ENCODE measurements at places on chromosomes 12 and 14.

DNA sequence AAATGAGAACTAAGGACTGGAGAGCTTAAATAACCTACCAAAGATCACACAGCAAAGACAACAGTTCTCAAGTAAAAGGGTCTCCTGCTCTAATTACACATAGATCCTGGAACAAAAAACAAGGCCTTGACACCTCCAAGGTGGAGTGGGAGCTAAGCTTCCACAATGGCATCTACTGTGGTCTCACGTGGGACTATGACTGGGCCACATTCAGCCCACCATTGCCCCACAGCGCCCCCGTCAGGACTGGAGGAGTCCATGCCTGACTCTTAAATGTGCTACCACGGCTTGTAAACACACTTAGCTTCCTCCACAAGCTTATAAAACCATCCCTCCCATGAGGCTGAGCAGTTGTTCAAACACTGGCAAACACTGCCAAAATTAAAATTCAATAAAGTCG, 88.5 kb downstream of the GCH1 start:
- no peak for DNase-seq

DNA sequence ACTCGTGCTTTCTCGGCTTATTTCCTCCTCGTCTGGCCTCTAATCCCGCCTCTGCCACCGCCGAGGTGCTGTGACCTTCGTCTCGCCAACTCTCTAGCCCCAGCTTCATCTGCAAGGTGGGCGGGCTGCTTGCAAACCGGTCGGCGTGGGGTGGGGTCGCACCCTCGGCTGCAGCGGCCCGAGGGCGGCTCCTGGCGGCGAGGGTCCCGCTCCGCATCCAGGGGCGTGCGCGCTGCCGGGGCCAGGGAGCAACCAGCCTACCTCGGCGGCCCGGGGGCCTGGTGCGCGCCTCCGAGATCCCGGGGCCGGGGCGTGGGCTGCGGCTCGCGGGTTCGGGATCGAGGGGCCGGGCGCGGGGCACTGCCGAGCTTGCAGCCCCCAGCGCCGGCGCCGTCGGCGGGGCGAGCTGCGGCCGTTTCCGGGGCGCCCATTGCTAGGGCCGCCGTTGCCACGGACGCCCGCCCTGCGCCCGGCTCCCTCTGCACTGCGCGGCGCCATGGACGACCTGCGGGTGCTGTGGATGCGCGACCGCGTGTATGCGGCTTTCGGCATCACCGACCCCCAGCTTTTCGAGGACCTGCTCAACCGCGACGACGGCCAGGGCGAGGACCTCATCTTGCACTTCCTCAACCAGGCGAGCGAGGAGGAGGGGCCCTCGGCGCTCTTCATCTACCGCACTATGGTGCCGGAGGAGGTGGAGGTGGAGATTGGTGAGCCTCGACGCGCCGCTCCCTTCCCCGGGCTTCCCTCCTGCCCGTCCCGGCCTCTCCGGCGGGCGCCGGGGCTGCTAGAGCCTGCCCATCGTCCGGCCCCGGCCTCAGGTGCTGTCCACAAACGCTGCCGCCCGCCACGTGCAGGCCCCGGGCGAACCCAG, at the start of gene DNAH10:
Gene DNAH10 (plus strand): TSS at position 461 of the 874 bp plus-strand sequence. CDS start 36 bp downstream, at position 497.
- peak; percentile 39 for DNase-seq

DNA sequence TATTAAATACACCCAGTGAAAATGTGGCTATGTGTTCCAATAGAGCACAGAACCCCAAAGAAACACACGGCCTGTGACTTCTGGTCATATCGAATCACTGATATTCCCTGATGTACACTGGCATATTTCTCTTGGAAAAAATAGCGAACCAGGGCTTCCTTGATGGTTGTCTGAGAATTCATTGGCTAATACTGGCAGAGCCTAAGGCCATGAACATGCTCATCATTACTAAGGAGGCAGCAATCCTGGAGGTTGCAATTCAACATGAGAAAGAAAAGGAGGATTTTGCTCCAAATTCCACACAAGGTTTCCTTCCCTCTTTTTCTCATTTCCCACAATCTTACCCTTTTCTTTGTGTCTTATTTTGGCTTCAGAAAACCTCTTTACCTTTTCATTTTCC, 212.9 kb upstream of the HMGA2 start:
- no peak for DNase-seq

DNA sequence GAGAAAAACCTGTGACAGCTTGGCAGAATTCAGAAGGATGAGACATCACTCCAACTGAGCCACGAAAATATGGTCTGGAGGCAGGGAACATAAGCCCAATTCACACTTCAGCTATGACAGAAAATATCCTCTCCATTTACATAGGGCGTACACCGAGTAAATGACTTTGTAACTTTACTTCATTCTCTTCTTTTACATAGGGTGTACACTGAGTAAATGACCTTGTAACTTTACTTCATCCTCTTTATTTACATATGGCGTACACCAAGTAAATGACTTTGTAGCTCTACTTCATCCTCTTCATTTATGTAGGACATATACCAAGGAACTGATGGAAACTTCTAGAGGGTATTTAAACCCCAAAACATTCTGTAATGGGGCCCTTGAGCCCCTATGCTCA, 14.1 kb upstream of the MAPKAPK5 start:
- no peak for DNase-seq

Data from kidney tubule cell (primary cell).